Stimulated activated CD8-positive, alpha-beta memory T cell treated with anti-CD3 and anti-CD28 coated beads, Interleukin-7, amount 100 ng/mL, for 48 hours (primary cell): ENCODE measurements at places on chromosomes 16 and 17.

- DNase-seq, result peak; percentile 42
These were observed 8.8 kb downstream of the ZG16B start for GRCh38 chr16:2838928-2839327.

GRCh38 chr17:66996926-66997325, 32.4 kb downstream of the CACNG4 start:
- DNase-seq, result no peak

- DNase-seq, result no peak
These were observed 2.3 kb downstream of the PAFAH1B1 start for GRCh38 chr17:2595716-2596115.

DNA sequence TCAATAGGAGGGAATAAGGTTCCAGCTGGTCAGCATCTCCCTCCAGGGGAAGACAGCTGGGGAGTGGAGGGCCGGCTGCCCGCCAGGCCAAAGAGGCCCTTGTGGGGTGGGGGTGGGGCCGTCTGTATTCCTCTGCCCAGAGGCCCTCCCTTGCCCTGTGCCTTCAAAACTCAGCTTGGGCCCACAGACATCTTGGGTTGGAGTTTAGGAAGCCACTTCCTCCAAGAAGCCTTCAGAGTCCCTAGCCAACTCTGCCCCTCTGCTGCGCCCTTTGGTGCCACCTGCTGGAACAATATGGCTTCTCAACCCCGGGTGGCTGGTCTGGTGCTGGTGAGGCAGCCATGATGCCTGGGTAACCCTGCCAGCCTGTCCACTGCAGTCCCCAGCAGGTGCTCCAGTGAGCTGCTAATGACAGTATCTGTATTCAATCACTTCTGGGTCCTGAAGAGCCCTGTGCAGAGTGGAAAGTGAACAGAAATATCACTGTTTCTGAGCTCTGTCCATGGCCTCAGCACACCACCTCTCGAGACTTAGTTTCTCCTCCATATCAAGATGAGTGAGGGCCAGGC, 16.7 kb downstream of the HSD11B2 start:
- peak; percentile 45 for DNase-seq

GRCh38 chr17:80005360-80006338, 30.0 kb downstream of the TBC1D16 start:
- no peak for DNase-seq

DNA sequence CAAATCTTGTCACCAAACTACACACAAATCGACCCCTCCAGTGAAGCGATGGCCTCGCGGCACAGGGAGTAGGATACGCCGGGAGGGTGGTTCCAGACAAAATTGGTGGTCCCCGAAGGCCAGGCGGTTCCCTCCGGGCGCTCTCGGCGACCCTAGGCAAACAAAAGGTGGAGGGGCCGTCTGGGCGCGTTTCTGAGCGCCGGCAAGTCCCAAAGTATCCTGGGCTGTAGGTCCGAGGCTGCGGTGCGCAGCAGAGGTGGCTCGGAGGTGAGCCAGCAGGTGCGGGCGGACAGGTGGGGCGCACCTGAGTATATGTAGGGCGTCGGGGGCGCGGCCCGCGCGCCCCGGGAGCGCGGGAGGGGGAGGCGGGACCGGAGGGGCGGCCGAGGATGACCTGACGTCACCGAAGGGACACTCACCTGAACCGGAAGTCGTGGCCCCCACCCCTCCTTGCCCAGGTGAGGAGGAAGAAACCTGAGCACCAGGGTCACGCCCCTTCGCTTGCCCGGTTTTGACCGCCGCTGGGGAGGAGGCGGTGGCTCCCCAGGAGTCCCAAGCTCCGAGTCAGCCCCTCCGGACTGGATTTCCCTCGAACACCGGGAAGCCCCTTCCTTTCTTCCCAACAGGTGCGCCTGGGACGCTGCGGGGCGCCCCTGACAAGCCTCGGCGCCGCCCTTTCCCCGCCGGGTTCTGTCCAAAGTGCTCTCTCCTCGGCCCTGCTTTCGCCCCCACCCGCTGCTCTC, at the start of gene CLDN7:
Gene CLDN7, minus strand, starts transcription at position 287 of the 743 bp plus-strand sequence. CDS start 435 bp downstream, outside the sequence.
- no peak for DNase-seq

- DNase-seq, result no peak
These were observed 196.2 kb upstream of the NLRP1 start for GRCh38 chr17:5780476-5780875.

DNA sequence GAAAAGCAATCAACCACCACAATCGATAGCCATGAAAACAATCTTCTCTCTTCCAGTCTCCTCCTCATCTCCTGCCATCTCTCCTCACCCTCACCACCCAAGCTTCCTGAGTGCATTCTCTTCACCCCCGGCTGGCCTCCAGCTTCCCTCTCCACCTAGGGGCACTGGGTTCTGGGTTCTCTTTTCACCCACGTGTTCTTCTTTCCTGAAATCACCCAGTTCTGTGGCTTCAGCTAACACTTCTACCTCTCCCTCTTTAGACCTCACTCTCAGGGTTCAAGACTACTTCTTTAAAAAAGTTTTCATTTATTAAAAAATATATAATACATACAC, 8.2 kb downstream of the ITGAM start:
- no peak for DNase-seq

DNA sequence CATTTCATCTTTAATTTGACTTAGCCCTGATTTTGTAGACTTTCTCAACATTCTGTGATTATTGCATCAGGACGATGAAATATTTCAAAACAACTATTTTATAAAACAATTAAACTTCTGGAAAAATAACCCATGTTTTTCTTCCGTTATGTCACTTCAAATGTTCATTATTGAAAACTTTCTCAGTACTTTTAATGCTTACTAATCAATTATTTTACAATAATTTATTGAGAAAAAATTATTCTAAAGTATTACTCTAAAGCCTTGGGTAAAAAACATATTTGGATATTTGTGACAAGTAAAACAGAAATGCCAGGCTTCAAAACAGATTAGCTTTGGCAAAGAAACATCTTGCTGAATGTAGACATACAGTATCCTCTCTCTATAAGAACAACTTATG, 46.3 kb upstream of the DHX40 start:
- no peak for DNase-seq

DNA sequence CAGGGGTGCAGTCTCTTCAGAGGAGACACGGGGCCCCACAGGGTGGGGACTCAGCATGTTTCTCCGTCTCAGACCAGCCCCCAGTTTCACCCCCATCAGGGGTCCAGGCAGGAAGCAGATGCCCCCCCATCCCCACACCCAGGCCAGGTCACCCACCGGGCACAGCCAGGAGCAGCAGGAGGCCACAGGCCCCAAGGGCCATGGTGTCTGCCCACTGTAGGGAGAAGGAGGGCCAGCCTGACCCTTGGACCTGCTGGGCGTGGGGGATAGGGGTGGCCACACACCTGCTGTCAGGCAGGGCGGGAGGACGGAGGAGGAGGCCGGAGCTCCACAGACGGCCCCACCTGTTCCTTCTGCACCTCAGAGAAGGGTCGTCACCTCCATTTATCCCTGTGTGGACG, at the start of gene TPSG1:
Gene TPSG1, minus strand, starts transcription at position 218 of the 401 bp plus-strand sequence. Its CDS starts 16 bp downstream, at position 202.
- no peak for DNase-seq

GRCh38 chr16:8795091-8795490, 2.3 kb downstream of the TMEM186 start:
- DNase-seq, result no peak

GRCh38 chr16:54928411-54929089, 2.1 kb upstream of the IRX5 start:
- DNase-seq, result no peak

- no peak for DNase-seq
These were observed 22.0 kb downstream of the NDUFAF8 start for GRCh38 chr17:81261096-81261495.

- no peak for DNase-seq
These were observed 5.5 kb upstream of the ERAL1 start for GRCh38 chr17:28849281-28849680.

DNA sequence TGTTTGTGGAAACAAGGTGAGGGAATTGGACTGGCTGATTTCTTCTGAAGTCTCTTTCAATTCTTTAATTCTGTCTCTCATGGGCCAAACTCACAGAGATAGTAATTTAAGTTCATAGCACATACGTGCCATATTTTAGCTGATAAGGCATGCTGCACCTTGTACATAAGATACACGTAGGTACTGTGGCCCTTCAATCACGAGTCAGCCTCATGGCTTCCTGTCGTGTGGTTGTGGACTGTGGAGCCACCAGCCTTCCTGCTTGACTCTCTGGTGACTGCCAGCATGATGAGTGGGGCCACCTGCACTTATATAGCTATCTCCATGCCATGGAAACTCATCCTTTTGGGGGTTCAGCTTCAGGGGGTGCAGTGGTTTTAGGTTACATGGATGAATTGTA, 25.1 kb downstream of the KSR1 start:
- DNase-seq, result peak; percentile 55

- no peak for DNase-seq
These were observed 152.6 kb downstream of the PRKCA start for GRCh38 chr17:66455060-66455459.

- DNase-seq, result no peak
These were observed 7.7 kb downstream of the NKIRAS2 start for GRCh38 chr17:42027590-42027889.

DNA sequence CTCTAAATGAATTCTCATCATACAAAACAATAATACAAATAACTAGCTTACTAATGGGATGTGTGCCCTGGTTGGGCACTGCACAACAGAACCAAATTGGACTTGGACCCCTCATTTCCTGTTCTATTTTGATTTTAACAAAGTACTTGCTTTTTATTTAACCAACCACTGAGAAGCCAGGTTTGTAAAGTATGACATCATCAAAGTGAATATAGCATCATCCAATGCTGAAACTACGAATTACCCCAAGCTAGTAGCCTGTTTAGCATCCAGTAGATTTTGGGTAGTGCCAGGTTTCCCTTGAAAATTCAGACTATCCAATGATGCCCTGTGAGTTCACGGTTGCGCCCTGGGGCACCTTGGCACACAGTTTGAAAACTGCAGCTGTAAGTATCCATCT, 51.0 kb downstream of the HYDIN start:
- no peak for DNase-seq

GRCh38 chr17:29698019-29698777, 75.5 kb upstream of the CORO6 start:
- no peak for DNase-seq

GRCh38 chr16:74046524-74046923, 250.1 kb upstream of the PSMD7 start:
- no peak for DNase-seq

DNA sequence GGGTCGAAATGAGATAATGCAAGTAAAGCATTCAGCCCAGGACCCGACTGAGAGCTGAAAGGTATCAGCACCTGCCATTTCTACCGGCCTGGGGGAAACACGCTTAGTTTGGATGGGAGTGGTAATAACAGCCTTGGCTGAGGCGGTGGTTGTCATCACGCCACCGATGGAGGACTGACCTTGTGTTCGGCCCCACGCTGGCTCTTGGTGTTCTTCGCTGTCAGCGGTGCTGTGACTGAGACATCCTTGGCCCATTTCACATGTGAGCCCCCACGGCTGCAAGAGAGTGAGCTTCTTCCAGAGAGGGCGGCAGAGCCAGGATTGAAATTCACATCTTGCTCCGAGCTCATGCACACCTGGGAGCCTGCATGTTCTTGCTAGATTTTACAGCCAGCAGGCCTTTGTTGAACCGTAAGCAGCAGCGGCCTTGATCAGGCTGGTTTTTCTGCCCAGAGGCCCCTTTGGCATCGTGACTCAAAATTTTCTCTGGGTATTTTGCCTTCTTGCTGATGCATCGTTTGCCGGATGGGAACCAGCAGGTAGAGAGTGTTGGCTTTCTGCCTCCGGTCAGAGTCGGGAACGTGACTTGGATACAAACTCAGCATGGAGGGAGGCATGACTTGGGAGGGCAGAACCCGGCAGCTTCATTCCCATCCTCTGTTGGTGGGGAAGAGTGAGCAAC, 341.5 kb downstream of the SNX29 start:
- no peak for DNase-seq

DNA sequence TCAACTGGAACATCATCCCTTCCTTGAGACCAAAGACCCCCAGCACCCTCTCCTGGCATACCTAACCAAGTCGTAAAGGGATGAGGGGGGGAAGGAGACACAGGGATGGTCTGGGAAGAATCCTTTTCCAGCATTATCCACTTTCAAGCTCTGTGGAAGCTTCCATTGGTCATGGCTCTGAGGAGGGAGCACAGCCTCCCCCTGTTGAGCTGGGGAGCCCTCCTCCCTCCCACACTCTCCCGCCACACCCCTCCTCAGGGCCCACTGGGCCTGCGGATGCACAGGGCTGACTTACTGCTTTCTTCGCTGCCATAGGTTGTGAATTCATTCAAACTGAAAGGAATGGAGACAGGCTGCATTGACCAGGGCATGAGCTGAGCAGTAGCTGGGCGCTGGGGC, 12.4 kb downstream of the CSF3 start:
- DNase-seq, result no peak

DNA sequence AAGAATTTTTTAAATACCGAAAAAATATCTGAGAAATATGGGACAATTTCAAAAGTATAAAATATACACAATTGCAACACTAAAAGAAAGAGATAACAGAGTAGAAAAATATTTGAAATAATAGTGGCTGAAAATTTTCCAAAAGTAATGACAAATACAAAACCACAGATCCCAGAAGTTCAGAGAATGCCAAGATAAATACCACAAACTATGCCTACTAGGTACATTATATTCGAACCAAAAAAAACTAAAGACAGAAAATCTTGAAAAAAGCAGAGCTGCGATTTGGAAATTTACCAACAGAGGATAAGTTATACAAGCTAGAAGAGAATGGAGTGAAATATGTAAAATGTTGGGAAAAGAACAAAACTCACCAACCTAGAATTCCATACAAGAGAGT, 191.3 kb upstream of the ELAC2 start:
- DNase-seq, result no peak

- no peak for DNase-seq
These were observed 17.1 kb upstream of the TMEM94 start for GRCh38 chr17:75439287-75439686.

DNA sequence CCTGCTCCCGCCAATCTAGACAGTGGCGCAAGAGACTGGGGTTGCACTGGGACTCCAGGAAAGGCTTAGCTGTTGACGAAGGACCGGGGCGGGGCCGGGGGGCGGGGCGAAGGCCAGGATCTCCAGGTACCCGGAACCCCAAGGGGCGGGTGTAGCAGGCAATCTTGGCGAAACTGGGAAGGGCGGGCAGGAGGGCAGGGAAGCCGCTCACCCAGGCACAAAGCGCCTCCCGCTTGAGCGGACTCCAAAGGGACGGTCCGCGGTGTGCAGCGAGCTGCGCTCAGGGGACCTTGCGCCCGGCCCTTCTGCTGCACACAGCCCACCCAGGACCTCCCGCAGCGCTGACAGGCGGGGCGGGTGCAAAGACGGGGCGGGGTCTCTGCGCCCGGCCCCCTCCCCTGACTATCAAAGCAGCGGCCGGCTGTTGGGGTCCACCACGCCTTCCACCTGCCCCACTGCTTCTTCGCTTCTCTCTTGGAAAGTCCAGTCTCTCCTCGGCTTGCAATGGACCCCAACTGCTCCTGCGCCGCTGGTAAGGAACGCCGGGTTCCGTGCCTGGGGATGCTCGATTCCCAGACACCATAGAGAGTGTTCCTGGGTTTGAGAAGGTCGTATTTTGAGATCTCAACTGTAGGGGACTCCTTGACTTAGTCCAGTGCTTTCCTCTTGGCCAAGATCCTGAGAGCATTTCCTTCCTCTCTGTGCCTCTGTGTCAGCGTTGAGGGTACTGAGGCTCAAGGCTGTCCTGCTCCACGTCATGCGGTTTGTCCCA, at the start of gene MT1F:
Gene MT1F, plus strand, starts transcription at position 405 of the 772 bp plus-strand sequence. Its CDS starts 100 bp downstream, at position 505.
- peak; percentile 59 for DNase-seq
